Stimulated activated CD8-positive, alpha-beta memory T cell treated with anti-CD3 and anti-CD28 coated beads, Interleukin-12 subunit alpha, Interleukin-12 subunit beta, amount 100 ng/mL, for 1 hour (primary cell): ENCODE measurements at places on chromosomes 5 and 9.

DNA sequence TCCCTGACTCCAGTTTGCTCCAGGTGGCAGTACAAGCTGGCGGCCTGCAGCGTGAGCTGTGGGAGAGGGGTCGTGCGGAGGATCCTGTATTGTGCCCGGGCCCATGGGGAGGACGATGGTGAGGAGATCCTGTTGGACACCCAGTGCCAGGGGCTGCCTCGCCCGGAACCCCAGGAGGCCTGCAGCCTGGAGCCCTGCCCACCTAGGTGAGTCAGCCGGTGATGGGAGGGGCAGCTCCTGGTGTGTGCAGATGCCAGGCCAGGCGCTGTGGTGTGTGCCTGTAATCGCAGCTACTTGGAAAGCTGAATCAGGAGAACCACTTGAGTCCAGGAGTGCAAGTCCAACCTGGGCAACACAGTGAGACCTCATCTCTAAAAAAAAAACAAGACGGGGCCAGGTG, 10.0 kb upstream of the CACFD1 start:
- DNase-seq: no peak

GRCh38 chr5:58786035-58786434, 203.2 kb downstream of the RAB3C start:
- no peak for DNase-seq

- no peak for DNase-seq
Measured at GRCh38 chr9:37200433-37201005, 80.1 kb downstream of the ZCCHC7 start.

GRCh38 chr5:7394889-7395431, 978 bp upstream of the ADCY2 start:
- no peak for DNase-seq

DNA sequence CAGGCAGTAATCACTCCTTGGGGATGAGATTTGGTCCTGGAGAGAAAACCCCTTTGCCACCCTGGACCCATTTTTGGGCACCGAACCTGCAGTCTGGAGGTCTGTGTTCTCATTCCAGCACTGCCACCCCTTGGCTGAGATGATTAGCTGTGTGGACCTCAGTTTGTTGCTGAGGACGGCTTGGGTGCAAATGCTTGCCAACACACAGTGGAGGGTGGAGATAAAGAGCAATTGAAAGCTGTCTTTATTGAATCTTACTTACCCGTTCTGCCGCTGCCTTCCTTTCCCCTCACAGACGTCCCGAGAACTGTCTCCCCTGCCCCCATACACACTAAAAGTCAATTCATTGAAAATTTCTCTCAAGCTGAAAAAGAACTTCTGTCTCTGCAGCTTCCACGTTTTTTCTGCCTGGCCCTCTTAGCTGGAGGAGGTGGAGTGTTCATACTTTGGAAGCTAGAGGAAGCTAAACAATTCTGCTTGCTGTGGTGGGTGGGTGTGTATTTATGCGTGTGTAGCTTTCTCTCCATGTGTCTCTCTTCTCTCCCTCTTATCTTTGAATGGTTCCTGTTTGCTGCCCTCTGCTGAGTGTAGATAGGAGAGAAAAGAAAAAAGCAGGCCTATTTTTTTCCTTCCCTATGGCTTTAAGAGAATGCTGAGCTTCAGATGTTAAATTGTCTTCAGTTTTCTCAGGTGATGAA, 6.6 kb downstream of the GALNT10 start:
- DNase-seq: no peak
